ENCODE measurements at places on chromosomes 11 and 22.
A peak's percentile ranks its signal among the peaks of the same experiment; 100 is the strongest.

GRCh38 chr11:23723861-23724260 is 773.0 kb upstream of the LUZP2 start:
- no peak for DNase-seq

DNA sequence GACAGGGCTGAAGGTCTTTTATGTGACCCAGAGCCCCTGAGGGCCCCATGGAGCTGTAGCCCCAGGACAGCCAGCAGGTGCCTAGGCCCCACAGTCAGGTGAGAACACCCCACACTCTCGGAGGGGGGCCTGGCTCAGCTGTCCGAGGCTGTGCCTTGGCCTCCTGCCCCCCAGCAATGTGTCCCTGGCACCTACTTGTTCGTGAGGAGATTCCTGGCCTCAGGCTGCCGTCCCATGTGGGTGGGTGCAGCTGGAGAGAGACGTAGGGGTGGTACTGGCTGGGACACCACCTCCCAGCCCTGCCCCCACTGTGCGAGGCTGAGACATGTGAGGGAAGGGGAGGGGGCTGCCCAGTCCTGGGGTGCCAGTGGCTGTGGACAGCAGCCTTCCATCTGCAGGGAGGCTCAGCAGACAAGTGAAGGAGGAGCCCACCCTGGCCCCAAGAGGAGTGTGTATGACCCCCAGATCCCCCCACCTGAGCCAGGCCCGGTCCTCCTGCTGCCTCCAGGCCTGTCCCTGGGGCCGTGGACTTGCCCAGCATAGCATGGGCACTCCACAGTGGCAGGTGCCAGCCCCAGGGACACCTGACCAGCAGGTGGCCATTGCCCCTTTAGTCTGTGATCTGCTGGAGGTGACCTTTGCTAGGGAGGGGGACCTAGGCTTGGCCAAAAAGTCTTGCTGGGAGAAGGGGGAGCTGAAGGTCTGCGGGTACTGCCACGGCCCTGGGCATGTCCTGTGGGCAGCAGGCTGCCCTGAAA is 17.0 kb downstream of the IL17REL start:
- DNase-seq, result no peak

- DNase-seq, result peak; percentile 27
Observed at GRCh38 chr11:64729851-64730382, 6.9 kb upstream of the NRXN2 start.

DNA sequence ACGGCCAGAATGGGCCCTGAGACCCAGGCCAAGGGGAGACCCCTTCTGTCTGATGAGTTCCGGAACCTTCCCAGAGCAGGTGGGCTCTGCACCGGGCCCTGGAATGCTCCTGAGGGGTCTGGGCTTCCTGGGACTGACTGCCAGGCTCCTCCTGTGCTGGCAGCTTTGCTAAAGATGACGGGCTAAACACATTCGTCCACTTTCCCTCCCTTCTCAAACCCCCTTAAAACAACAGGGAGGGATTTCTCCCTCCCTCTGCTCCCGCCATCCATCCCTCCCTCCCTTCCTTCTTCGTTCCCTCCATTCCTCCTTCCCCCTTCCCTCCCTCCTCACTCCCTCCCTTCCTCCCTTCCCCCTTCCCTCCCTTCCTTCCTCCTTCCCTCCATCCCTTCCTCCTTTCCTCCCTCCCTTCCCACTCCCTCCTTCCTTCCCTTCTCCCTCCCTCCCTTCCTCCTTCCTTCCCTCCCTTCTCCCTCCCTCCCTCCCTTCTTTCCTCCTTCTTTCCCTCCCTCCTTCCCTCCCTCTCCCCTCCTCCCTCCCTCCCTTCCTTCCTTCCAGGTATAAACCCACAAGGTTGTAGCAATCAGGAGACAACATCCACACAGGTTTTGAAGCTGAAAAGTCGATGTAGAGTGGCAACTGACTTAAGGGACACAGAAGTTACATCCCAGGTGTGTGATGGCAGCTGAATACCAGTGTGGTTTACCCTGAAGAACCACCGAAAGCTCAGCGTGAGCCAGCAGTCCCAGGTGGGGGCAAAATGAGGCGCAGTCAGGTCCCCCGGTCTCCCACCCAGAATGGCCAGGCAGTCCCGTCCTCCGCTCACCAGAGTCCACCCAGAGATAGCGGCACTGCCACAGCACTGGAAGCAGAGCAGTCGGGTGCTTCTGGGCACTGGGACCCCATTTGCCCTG is 18.8 kb upstream of the MGAT3 start:
- no peak for DNase-seq

GRCh38 chr22:35384975-35385588 is 4.2 kb downstream of the HMOX1 start:
- DNase-seq, result no peak

GRCh38 chr11:134515081-134515960 is 103.3 kb upstream of the B3GAT1 start:
- DNase-seq, result no peak
